H7 (cell line): ENCODE measurements at places on chromosomes 2 and 18. TPM values are rescaled to one million over a fixed set of nuclear protein-coding genes. Genes with fewer than 3 reads are reported as not detected.

The PRKAG3 gene
- total RNA-seq, result not detected in 2 replicates

DNA sequence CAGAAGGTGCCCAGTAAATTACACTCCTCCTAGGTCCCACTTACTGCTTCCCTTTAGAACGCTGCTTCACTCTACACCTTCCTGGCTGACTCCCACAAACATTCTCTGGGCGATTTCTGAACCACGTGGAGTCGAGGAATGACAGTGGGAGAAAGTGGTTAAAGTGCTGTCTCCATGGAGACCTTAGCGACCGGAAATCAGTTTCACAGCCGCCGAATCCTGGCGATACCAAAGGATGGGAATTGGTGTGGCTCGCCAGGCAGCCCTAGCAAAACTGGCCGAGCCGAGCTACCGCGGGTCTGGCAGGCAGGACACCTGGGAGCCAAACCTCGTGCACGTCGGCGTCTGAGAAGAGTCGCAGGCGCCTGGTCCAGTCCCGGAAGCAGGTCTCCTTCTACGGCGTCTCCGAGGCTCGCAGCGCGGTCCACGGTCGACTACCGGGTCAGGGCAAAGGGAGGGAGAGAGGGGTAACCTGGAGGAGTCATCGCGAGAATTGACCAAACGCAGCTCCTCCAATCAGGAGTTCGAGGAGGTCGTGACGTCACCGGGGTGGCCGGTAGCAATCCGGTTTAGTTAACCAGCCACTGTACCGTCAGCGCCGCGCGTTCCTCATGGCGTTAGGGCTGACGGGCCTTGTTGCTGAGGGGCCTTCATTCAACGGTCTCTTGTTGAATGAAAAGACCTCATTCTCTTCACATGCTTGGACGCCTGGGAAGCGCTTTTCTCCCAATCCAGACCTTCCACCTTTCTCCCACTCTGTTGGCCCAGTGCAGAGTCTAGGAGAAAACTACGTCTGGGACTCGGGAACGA lies at the start of gene THADA:
Gene THADA, minus strand, starts transcription at position 436 of the 810 bp plus-strand sequence. CDS start 3,646 bp downstream, outside the sequence.
- DNase-seq, result peak; percentile 92

- no peak for DNase-seq
These were observed 510.6 kb downstream of the XIRP2 start for GRCh38 chr2:167398873-167399272.

DNA sequence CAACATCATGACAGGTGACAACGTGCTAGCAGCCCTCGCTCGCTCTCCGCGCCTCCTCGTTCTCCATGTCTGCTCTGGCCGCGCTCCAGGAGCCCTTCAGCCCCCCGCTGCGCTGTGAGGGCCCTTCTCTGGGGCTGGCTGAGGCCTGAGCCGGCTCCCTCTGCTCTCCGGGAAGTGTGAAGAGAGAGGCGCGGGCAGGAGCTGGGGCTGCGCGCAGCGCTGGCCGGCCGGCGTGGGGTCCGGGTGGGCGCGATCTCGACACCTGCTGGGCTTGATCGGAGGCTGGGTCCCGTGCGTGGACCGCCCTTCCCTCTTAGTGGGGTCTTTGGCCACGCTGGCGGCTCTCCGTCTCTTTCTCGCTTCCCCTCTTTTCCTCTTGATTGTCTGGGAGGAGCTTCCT lies 195.5 kb downstream of the ANKRD30BL start:
- DNase-seq, result no peak

DNA sequence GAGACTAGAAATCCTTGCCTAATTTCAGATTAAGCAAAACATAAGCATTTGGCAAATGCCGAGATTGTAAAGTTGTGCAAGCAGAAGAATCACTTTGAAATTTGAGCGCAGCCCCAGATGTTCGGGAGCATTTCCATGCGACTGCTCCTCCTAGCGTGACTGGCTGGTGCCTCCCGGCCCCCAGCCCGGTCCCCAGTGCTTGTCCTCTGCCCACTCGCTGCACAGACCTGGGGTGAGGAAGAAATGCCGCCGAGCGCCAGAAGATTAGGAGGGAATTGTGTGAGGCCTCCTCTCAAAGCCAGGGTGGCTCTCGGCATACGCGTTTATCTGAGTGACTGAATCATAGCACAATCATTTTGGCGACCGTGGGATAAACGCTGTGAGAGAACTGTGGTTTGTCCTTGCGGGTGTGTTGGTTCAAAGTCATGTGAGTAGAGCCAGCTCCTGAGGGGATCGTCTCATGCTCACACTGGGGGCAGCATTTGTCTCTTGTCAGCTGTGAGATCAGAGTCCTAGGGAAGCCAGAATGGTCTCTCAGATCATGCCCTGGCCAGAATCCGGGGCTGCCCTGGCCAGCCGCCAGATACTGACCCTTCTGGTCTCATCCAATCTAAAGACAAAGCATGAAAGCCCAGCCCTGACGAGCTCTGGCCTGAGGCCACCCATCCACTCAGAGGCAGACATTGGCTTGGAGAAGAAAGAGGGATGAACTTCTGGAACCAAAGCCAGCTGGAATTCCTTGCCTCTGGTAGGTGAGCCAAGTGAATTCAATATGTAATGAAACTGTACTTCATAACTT lies 189.3 kb downstream of the SH3RF3 start:
- DNase-seq, result no peak

The C2orf66 gene
- total RNA-seq, result not detected in 2 replicates

The ACTG2 gene
- 0.97 TPM in 1 of 2 replicates, not detected in the other for total RNA-seq

The RAX gene
- not detected in 2 replicates for total RNA-seq

GRCh38 chr2:198273660-198274059 lies 469.3 kb downstream of the PLCL1 start:
- no peak for DNase-seq

DNA sequence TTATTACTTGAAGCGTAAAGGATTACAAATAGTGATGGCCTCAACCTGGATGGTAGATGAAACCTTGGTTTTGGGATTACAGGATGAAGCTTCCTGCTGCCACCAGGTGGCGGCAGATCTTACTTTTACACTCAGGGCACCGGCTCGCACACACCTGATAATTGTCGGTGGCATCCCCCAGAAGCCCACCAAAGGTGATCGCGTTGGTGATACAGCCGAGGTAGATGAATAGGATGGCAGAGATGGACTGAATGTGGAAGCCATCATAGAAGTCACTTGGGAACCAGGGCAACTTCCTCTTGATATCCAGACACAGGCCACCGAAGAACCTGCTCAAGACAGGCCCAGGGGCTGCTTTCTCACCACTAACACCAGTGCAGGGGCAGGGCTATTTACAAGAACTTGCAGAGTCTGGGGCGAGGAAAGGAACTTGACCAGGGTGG lies 51.8 kb downstream of the MTHFD2 start:
- DNase-seq, result peak; percentile 89

DNA sequence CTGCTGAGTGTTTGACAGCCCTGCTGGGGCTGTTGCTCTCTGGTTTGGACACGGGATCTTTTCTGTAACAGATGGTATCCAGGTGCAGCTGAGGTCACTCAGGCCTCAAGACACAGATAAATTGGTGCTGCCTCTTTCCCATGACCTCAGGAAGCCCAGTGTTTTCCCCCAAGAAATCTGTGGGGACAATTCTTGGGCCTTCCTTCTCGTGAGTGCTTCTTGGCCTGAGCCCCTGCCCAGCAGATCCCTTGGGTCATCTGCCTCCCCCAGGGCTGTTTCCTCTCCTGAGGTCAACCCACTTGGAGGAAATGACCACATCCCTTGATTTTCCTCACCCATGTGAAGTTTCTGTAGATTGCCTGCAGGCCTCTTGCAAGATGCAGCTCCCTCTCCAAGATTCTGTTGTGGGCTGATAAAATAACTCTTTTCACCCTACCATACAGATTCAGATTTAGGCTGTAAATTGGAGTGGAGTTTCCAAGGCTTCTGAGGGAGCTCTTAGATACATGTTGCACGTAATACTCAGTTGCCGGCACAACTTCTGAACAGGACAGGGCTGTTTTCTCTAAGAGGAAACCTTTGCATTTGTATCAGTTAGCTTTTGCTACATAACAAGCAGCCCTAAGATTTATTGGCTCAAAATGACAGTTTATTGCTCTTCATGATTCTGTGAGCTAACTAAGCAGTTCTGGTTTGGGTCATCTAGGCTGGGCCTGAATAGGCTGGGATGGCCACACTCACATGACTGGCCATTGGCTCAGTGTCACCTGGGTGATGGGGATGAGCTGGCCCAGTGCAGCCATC lies 13.1 kb downstream of the ZAP70 start:
- DNase-seq, result no peak

GRCh38 chr2:240921995-240922244 lies 15.8 kb downstream of the CROCC2 start:
- peak; percentile 39 for DNase-seq

DNA sequence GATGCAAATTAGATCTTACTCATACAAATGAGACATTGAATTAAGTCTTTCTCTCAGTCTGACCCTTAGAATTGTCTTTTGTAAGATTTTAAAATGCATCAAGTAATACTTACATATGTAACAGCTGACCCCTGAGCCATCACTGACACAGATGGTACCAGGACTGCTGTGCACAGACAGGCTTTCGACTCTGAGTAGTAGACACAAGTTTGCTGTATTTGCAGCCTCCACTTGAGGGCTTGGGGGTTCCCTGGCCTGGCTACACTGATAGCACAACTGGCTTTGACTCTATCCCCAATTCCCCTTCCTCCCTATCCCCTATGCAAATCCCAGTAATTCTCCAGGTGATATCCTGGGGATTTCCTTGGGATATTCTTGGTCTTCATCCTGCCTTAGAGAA lies 200.7 kb downstream of the RPIA start:
- no peak for DNase-seq

GRCh38 chr2:16821692-16822091 lies 156.1 kb upstream of the CYRIA start:
- DNase-seq, result no peak

GRCh38 chr2:17540813-17541530 lies 476 bp downstream of the VSNL1 start:
- DNase-seq, result no peak

The COL6A3 gene
- 5.1 and 7.0 TPM in 2 replicates for total RNA-seq

The CD8B2 gene
- total RNA-seq, result not detected in 2 replicates

The CETN1 gene
- total RNA-seq, result not detected in 2 replicates

DNA sequence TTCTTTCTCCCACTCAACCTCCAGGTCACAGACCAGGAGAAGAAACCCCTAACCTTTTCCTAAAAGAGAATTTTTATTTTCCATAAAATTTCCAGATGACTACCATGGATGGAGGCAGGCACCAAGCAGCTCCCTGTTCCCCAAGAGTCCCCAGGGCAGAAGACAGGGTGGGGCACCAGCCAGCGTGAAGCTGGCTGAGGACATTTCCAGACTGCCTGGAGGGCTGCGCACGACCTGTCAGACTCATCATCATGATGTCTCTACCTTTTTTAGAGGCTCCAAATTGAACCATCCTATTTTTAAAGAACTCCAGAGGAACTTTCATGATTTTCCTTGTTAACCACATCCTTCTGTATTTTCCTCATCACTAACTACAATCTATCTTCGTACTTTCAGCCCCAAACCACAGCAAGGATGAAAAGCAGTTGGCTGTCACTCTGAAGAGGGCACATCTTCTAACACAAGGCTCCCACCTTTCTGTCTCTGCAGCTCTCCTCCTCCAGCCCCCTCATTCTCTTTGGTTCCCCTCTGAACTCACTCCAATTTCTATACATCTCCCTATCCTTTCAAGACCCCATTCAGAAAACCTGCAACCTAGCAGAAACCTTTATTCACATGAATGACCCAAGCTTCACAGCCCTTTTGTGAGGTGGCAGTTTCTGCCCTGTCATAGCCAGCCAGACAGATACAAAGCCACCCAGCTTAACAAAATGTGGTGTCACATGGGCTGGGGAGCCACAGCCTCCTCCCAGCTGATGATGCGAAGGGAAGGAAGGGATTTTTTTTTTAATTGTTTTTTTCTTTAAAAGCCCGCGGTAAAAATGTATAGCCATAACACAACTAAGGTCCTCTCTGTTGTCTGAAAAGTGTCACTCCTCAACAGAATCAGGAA lies 11.1 kb downstream of the AMMECR1L start:
- DNase-seq, result no peak

DNA sequence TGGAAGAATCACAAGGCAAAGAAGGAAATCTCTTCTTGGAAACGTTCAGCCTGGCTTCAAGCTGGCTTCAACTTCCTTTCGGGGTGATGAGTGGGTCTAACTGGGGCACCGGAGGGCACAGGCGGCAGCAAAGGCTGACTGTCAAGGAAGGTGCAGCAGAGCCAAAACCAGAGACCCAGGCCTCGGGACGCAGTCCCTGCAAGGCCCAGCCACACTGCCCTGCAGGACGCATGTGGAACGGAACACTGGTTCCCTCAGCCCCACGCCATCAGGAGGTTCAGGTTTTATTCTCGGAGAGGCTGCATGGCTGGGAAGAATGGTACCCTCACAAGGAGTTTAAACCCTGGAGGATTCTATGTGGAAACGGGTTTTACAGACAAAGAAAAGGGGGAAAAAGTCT lies 165.5 kb downstream of the HDAC4 start:
- DNase-seq, result no peak

The GPR75 gene
- total RNA-seq, result 0.45 and 0.81 TPM in 2 replicates

- no peak for DNase-seq
These were observed 835.0 kb upstream of the FANCL start for GRCh38 chr2:59076079-59076619.

The RASGRP3 gene
- 0.03 TPM in 1 of 2 replicates, not detected in the other for total RNA-seq

DNA sequence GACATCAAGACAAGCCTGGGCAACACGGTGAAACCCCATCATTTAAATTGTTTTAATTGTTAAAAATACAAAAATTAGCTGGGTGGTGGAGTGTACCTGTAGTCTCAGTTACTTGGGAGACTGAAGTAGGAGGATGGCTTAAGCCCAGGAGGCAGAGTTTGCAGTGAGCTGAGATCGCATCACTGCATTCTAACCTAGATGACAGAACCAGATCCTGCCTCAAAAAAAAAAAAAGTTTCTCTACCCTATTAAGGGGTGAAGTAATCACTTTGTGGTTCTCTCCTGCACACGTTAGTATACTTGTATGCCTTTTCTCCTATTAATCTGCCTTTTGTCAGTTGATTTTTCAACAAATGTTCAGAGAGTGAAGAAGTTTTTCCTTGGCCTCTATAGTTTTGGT lies 18.1 kb upstream of the PUM2 start:
- DNase-seq, result no peak

The LIMS4 gene
- total RNA-seq, result 0.07 TPM in 1 of 2 replicates, not detected in the other

The SAG gene
- total RNA-seq, result not detected in 2 replicates

DNA sequence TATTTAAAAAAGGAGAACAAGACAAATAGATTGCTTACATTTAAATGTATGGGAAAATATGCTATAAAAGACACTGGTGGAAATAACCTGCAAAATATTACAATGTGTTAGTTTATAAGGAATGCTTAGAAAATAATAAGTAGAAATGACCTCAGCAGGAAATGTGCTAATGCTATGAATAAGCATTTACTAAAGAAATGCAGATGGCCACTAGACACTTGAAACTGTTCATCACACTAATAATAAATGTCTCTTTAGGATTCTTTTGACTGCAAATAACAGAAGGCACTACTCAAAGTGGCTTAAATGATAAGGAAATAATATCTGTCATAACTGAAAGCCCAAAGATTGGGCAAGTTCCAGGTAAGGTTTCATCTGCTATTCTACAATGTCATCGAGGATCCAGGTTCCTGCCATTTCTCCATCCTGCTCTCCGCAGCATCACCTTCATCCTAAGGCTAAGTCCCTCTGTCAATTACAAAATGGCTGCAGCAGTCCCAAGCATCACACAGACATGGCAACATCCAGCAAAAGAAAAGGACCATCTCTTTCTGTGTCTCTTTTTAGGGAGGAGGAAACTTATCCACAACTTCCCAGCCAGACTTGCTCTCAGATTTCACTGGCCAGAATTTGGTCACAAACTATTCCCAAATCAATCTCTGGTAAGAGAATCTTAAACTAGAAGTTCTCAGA lies 21.9 kb downstream of the METTL8 start:
- no peak for DNase-seq
